ENCODE measurements at places on chromosomes 3 and 15.
A peak's percentile ranks its signal among the peaks of the same experiment; 100 is the strongest.

DNA sequence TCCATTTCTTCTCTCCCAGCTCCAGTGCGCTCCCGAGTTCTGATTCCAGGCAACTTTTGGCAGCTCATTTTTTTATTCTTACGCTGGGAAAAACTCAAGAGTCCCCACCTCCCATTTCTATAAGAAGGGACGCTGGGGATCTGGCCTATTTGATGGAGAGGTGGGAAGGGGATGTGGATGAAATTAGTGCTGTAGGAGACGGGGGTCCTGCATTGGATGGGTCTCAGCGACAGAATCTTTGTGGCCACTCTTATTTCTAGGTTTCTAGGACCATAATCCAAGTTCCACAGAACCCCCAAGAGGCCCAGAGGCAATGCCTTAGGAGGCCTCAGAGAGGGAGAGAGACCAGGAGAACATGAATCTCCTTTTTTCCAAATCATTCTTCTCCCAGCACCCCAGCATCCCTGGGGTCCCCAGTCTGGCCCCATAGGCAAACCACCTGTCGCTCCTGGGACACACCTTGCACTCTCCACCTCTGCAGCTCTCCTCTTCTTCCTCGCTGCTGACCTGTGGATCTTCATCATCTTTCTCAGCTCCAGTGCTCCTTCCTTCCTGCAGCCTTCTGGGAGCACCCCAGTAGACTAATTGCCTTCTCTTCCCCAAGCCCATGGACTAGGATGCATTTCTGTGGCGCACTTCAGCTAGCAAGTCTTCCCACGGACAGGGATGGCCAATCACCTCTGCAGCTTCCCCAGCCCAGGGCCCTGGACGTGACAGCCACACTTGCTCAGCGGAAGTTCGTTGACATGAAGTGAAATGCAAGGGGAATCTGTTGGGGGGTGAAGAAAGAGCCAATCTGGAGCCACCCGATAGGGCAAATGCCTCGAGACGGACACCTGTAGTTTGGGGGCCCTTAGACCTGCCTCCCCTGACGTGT lies 100.1 kb upstream of the ALDH1A3 start:
- no peak for DNase-seq

DNA sequence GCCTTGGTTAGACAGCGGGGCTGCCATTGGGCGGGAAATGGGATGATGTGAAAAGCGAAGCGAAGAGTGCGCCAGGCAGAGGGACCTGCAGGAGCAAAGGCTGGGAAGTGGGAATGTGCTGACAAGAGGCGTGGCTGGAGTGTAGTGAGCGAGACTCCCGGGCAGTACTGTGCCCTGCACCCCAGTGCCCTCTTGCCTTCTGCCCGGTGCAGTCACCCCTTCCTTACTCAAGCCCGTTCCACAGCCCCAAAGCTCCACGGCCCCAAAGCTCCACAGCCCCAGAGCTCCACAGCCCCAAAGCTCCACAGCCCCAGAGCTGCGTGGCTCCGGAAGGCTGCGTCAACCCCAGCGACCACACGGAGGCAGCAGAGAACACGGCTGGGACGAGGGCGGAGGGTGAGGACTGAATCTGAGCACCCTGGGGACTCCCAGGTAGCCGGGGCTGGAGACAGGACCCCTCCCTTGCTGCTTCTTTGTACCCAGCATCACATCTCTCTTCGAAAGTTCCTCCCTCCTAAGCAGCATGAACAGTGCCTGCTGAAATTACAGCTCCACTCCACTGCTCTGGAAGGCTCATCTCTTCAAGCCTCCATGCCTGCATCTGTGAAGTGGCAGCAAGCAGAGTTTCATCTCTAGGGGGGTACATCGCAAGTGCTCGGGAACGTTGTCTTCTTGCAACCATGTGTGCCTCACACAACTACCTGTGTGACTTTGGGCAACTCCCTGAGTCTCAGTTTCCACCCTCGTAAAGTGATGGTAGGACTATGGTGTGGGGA lies 108.9 kb downstream of the FBLN2 start:
- DNase-seq = peak; percentile 74

DNA sequence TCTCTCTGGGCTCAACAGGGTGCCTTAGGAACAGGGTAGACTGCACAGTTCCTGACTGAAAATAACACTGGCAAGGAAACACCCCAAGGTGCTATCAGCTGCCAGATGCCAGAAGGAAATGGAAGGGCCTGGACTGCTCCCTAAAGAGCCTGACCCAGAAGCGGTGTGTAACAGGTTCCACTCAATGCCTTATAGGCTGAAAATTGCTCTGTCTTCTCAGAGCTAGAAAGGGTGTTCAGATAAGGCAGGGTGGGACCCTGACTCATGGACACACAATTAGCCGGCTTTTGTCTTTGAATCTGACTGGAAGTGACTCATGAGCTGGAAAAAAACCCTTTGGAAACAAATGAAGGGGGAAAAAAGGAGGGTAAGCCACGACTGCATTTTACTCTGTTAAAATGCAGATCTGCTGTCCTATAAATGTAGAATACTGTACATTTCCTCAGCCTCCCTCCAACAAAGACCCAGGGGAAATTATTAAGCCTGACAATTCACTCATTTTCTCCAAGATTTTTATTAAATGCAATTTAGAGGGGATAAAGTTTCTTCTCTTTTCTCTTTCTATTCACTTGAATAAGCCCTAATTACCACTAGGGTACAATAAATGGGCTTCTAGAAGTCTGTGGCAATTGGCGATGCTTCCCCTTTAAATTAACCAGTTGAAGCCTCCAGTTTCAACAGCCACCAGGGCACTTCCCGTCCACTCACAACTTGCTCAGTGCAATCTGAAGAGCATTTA lies 160.2 kb upstream of the TBL1XR1 start:
- DNase-seq = peak; percentile 65

DNA sequence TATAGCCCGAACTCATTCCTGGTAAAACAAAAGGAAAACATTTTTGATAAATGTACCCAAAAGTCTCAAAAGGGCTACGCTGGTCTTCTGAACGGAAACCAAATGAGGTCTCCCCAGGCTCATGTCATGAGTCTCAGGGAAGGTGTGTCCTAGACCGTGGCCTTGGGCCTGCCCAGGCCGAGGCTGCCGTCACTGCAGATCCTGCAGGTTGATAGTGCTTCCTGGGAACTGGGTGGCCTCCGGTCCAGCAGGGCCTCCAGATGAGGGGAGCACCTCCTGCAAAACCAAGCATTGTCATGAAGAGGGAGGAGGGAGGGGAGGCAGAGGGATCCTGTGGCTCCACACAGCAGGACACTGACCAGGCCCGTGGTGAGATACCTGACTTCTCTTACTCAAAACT lies 37.5 kb downstream of the ZXDC start:
- no peak for DNase-seq

GRCh38 chr15:74174219-74174957 lies 878 bp downstream of the ISLR start:
- DNase-seq = no peak

DNA sequence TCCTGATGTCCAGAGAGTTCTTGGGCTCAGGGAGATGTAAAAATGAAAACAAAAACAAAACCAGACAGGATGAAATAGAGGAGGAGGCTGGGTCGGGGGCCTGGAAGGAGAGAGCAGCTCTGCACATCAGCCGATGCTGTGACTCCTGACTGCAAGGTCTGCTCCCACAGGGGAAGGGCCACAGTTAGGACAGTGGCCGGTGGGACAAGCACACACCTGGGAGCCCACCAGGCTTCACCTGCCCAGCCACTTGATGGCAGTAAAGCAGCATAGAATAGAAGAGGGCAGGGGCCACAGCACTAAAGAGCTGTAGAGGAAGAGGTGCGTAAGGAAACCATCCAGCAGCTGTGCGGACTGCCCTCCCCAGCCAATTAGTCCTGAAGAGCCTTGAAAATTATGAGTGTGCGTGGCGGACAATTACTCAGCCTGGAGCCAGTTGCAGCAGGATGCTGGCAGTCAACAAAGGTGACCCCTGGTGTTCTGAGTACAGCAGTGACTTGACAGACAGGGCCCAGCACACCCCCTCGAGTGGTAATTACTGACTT lies 29.8 kb downstream of the ALS2CL start:
- peak; percentile 53 for DNase-seq

DNA sequence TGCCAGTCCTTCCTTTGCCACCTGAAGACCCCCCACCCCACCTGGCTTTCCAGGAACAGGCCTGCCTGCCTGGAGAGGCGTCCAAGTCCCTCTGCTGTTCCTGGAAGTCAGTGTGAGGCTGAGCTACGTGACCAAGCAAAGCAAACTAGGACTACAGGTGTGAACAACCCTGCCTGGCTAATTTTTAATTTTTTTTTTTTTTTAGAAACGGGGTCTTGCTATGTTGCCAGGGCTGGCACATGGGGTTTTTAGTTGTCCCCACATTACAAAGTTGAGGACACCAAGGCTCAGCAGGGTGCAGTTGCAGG lies 17.4 kb downstream of the HEMK1 start:
- DNase-seq = no peak

DNA sequence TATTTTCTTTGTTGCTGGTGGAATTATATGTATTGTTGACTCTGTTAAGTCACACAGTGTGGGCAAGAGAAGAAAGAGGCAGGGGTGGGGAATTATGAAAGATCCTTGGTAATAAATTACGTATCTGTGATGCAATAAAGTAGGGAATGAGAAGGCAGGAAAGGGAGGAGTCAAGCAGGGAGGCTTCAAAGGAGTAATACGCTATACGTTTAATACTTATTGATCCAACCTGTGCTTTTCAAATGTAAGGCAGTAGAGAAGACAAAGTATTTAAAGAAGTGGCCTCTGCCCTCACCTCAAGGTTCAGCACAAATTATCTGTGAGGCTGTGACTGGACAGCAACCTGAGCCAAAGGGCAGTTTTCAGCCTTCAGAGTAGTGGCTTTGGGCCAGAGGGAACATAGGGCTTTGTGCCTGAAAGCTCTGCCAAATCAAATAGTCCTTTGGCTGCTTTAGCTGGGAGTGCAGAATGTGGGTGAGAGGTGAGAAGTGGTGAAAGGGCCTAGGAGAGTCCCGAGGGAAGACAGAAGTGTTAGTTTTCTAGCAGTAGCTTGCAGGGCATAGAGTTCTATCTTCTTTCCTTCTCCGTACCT lies 1.2 kb upstream of the PLIN1 start:
- DNase-seq = no peak

DNA sequence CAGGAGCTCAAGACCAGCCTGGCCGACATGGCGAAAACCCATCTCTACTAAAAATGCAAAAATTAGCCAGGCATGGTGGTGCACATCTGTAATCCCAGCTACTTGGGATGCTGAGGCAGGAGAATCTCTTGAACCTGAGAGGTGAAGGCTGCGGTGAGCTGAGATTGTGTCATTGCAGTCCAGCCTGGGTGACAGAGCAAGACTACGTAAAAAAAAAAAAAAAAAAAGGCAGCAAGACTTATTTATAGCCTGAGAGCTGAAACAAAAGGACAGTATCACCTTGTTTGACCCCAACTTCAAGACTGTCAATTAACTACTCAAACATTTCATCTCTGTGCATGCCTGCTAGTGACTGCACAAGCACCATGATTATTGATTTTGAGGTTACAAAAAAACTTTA lies 478.9 kb upstream of the GBE1 start:
- no peak for DNase-seq

DNA sequence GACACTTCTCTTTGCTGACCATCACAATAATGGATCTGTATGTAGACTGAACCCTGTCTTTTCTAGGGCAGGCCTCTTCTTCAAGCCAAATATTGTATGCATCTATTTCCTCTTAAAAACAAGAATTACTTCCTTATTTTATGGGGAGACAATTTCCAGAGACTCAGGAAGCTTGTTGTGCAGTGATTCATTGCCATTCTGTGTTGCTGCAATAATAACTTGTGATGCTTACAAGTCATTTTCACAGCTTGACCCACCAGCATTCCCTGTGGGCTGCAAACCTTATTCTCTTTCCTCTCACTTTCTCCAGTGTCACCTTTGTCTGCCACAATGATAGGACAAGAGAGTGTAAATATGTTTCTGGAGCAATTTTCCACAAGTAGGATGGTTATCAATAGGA lies 276.7 kb upstream of the SGO1 start:
- DNase-seq = no peak

DNA sequence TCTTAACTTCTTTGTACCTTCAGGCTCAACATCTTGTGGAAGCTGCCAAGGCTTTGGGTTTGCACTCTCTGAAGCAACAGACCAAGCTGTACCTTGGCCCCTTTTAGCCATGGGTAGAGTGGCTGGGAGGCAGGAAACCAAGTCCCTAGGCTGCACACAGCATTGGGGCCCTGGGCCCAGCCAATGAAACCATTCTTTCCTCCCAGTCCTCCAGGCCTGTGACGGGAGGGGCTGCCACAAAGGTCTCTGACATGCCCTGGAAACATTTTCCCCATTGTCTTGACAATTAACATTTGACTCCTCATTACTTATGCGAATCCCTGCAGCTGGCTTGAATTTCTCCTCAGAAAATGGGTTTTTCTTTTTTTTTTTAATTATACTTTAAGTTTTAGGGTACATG lies 253.1 kb upstream of the GADL1 start:
- no peak for DNase-seq

- no peak for DNase-seq
Observed at GRCh38 chr15:38129531-38130204, 123.0 kb upstream of the SPRED1 start.

GRCh38 chr3:110362751-110363150 lies 708.9 kb upstream of the NECTIN3 start:
- DNase-seq = no peak

GRCh38 chr15:101446518-101447167 lies 42.9 kb downstream of the PCSK6 start:
- no peak for DNase-seq

DNA sequence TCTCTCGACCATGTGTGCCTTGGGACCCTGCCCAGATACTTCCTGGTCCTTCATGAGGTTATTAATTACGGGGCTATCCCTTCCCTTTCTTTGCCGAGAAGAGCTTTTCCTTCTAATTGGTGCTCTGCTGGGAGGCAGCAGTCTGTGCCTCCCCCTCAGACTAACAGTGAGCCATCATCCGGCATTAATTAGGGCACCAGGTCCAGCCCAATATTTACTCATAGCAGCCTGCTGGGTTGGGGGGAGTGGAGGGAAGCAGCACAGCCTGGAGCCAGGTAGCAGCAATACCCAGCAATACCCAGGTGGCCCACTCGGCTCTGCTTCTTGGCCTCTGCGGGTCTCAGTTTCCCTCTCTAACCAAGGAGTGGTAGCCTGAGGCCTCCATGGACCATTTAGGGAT lies 20.1 kb downstream of the CACNA2D2 start:
- DNase-seq = no peak

GRCh38 chr3:29284497-29284896 lies 3.6 kb downstream of the RBMS3 start:
- no peak for DNase-seq

GRCh38 chr3:160444411-160444810 lies 5.2 kb downstream of the TRIM59 start:
- DNase-seq = peak; percentile 13

GRCh38 chr15:40160689-40161688 lies at the start of gene BUB1B:
TSS of gene BUB1B (plus strand) at chr15:40161069. CDS start at chr15:40161221, 152 bp downstream.
- peak; percentile 96 for DNase-seq

- DNase-seq = peak; percentile 27
Observed at GRCh38 chr3:133413161-133414020, 13.5 kb downstream of the BFSP2 start.

GRCh38 chr3:77040216-77040615 lies 317 bp downstream of the ROBO2 start:
- no peak for DNase-seq

GRCh38 chr15:100078511-100079220 lies 263.1 kb downstream of the ADAMTS17 start:
- DNase-seq = no peak

Data from common myeloid progenitor, CD34-positive (primary cell).